ENCODE measurements at places on chromosomes 12 and 14. TPM values are rescaled to one million over a fixed set of nuclear protein-coding genes. Genes with fewer than 3 reads are reported as not detected.

KLRC2 gene
- not detected for total RNA-seq

RHOJ gene
- total RNA-seq, result not detected

ULK1 gene
- 9.4 TPM for total RNA-seq

MANSC1 gene
- 3.5 TPM for total RNA-seq

PLBD1 gene
- total RNA-seq, result 7.4 TPM

GPR137C gene
- total RNA-seq, result 0.35 TPM
